ENCODE measurements at places on chromosomes 1 and 21.

- no peak for DNase-seq
These were observed 37.8 kb downstream of the MIS18A start for GRCh38 chr21:32240851-32241687.

- DNase-seq = no peak
These were observed 131.0 kb upstream of the KIAA1614 start for GRCh38 chr1:180781718-180782117.

GRCh38 chr1:24857507-24858133 is 72.5 kb downstream of the RUNX3 start:
- no peak for DNase-seq

DNA sequence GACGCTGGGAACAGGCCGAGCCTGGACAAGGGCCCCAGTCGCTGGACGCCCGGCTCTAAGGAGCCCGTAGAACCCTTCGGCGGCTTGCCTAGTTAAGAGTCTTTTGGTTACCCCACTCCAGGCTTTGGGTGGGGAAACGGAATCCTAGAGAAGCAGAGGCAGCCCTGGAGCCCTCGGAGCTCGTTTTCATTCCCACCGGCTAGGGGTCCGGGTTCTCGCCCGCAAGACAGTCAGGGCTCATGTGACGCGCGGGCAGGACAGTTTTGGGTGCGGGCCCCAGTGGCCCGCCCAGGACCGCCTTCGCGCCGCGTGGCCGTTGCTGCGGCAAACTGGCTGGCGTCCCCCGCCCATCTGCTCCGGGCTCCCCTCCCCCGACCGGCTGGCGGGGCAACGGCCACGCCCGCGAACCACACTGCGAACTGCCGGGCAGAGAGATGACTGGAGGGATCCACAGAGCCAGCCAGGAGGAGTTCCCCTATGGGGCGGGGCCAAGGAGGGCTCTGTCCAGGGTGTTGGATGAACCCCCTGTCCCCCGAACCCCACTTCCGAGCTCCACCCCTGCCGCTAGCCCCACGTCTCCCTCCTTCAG is 829 bp upstream of the HES2 start:
- DNase-seq = no peak

DNA sequence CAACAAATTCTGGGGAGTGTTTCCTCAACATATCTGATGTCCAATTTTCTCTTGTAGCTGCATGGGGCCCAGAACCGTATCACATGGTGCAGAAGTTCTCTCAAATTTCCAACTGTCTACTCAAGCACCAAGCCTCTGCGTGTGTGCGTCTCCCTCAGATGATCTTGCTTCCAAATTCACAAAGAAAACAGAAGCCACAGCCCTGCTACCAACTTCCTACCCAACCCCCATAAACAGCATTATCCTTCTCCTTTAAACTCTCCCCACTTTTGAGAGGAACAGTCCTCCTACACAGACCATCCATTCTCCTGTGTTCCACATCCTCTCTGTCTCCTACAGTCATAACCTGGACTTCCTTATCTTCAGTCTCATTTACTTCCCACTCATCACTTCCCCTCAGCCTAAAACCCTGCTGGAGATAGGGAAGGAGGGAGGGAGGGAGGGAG is 354.1 kb downstream of the SMYD3 start:
- DNase-seq = no peak

DNA sequence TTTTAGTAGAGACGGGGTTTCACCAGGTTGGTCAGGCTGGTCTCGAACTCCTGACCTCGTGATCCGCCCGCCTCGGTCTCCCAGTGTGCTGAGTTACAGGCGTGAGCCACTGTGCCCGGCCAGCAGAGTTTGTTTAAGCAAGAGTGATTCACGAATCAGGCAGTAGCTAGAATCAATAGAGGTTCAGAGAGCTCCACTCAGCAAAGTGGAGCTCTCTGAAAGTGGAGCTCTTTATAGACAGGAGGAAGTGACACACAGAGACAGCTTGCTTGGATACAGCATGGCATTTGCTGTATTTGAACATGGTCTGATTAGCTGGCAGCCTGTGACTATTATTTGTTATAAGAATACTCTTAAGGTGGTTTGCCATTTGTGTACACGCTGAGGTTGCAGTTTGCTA is 27.1 kb upstream of the CD34 start:
- DNase-seq = no peak
